ENCODE measurements at places on chromosomes 4 and X.

GRCh38 chr4:76697129-76697803, 200.7 kb downstream of the SOWAHB start:
- DNase-seq = no peak

DNA sequence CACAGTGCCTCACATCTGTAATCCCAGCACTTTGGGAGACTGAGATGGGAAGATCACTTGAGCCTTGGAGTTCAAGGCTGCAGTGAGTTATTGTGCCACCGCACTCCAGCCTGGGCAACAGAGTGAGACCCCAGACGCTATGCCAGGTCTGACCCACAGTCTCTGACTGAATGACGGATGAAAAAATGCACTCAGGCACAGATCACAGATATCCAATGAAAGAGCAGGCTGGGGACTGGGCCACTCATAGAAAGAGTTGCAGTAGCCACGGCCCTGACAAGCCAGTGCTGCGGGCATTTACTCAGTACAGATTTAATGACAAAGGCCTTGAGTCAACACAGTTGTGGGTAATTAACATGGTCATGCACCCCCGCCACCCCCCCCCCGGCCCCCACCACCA, 22.7 kb downstream of the NUDT6 start:
- DNase-seq = no peak

GRCh38 chr4:147103403-147103946, 157.8 kb upstream of the TTC29 start:
- no peak for DNase-seq

- no peak for DNase-seq
Observed at GRCh38 chrX:10892621-10893225, 218.4 kb upstream of the HCCS start.

- peak; percentile 35 for DNase-seq
Observed at GRCh38 chr4:123488916-123489315, 92.3 kb downstream of the SPRY1 start.

DNA sequence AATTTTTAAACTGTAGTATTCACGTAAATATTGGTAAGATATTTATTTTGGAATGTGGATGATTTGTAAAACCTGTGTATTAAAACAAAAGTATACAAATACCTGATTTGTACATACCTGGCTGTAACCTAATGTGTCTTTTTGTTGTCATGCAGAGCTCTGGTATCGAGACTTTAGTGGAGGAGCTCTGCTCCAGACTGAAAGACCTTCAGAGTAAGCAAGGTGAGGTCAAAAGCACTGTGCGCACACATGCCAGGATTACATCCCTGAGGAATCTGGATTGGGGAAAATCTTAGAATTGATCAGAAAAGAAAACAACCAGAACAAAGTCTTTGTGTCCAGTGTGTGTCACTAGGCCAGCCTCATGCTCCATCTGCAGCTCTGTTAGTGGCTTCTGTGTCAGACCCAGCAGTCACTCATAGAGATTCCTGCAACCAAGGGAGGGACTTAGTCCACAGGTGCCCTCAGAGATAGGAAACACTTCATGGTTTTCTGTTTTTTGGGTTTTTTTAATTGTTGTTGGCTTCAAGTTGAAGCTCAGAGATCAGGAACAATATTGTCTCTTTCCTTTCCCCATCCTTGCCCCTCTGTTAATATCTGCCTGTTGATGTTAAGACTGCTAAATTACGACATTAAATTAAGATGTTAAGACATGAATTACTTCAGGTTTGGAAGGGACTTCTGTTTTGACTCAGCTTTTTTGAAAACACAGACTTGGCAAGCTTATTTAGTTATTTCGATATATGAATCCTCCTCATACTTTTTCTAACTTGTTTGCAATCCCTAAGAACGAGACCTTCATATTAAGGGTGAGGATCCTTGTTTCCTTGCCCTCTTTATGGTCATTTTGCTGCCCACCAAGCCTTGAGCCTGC, 52.4 kb upstream of the TBC1D14 start:
- DNase-seq = no peak

- DNase-seq = peak; percentile 28
Observed at GRCh38 chr4:75831856-75832405, 70.3 kb downstream of the PPEF2 start.

DNA sequence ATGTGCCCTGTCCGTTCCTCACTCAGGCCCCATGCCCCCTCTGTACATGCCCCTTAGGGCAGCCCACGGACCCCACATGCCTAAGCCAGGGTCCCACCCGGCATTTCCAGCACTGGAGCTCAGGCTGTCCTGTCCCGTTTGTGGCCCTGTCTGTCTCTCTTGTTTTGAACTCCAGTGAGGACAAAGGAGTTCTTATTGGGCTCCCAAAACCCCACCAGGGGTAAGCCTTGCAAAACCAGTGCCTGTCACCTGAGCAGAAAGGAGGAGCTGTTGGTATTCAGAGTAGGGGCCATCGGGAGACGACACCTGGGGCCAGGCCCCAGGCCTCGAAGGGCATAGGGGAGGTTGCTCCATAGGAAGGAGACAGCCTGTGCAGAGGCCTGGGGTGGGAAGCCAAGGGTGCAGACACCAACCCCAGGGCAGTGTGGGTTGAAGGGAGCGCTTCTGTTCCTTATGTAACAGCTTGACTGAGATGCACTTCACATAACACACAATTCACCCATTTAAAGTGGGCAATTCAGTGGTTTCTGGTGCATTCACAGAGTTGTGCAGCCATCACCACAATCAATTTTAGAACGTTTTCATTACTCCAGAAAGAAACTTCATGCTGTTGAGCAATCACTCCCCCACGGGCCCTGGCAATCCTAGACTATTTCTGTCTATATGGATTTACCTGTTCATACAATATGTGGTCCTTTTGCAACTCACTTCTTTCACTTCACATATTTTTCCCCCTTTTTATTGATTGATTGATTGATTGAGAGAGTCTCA, 31.7 kb downstream of the MAN2B2 start:
- no peak for DNase-seq

DNA sequence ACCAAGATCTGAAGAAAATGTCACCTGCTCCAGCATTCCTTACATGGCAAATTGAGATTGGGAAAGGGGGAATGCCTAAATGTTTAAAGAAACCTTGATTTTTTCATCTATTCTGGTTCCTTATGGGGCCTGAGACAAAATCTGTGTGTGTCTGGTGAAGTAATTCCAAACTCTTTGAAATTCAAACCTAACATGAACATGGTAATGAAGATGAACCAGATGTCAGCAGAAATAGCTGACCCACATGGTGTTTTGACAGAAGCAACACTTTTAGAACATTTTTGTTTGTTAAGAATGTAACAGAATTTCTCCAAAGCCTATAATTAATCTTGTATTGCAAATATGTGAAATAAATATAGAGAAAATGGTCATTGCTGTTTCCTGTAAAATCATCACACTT, 133.0 kb downstream of the PARM1 start:
- no peak for DNase-seq

GRCh38 chr4:34492414-34492813, 1751.9 kb downstream of the ARAP2 start:
- DNase-seq = peak; percentile 36

- DNase-seq = no peak
Observed at GRCh38 chr4:95544113-95545103, 4.4 kb downstream of the UNC5C start.

- no peak for DNase-seq
Observed at GRCh38 chrX:69077895-69078455, 87.3 kb downstream of the PJA1 start.

DNA sequence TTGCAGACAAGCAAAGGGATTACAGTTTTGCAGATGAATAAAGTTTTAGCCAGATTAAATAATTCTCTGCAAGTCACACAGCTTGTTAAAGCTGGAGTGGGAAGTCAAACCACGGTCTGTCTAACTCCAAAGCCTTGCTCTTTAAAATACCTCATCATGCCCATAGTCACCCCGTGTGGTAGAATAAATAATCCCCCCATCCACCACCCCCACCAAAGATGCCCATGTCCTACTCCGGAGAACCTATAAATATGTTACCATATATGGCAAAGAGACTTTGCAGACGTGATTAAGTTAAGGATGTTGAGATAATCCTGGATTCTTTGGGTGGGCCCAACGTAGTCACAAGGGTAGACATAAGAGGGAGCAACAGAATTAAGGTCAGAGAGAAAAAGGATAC, 118.7 kb downstream of the BEND2 start:
- DNase-seq = no peak

DNA sequence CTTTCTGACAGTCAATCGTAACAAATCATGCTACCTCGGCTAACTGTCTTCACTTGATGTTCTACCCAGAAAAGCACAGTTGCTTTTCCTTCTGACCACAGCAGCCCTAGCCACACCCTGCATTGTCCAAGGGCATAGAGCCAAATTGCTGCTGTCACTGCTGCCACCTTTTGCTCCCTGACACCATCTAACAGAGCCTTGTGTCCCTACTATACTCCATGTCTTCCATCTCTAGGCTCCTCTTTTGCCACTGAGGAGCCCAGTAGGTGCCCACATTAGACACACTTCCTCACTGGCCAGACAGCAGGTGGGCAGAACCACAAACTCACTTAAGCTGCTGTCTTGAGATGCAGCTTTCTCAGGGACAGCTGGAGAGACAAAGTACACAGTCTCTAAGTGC, 91.4 kb downstream of the ANXA3 start:
- DNase-seq = no peak

- DNase-seq = no peak
Observed at GRCh38 chr4:74111990-74112389, 13.0 kb upstream of the CXCL2 start.

DNA sequence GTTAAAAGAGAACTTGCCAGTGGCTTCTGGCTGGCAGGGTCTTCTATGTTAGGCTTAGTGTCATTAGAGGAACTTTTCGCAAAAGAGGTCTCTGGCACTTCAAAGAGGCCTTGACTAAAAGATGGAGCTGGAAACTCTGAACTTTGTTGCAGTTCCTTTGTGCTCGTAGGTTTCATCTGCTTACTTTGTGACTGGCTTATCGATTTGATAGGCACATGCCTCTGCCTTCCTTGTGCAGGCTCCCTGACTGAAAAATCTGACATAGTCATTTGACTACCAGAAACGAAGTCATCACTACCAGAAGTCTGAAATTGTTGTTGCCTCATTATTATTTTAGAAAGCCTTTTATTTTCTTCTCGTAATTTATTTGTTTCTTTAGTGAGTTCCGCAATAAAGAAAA, 93.9 kb upstream of the IL13RA1 start:
- no peak for DNase-seq

- peak; percentile 59 for DNase-seq
Observed at GRCh38 chr4:140756319-140757231, at the start of gene TBC1D9. TSS of gene TBC1D9 (minus strand) at chr4:140756385. CDS start at chr4:140756045, 340 bp downstream.

- no peak for DNase-seq
Observed at GRCh38 chr4:11881364-11881763, 452.7 kb upstream of the HS3ST1 start.

- peak; percentile 36 for DNase-seq
Observed at GRCh38 chr4:102867278-102868152, 1.3 kb upstream of the CISD2 start.

DNA sequence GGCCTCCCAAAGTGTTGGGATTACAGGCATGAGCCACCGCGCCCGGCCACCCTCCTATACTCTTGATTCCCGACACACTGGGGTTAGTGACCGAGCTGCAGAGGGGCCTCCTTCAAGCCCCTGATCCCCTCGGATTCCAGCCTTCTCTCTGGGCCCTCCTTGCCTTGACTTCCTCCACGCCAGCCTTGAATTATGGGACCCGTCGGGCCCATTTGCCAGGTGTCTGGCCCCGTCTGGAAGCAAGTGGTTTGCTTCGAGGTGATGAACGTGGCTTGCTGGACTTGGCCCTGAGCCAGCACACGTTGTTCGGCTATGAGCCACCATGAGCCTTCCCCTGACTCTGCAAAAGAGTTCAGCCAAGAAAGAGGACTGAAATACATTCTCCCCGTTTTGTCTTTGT, 37.4 kb upstream of the GRPEL1 start:
- DNase-seq = no peak

DNA sequence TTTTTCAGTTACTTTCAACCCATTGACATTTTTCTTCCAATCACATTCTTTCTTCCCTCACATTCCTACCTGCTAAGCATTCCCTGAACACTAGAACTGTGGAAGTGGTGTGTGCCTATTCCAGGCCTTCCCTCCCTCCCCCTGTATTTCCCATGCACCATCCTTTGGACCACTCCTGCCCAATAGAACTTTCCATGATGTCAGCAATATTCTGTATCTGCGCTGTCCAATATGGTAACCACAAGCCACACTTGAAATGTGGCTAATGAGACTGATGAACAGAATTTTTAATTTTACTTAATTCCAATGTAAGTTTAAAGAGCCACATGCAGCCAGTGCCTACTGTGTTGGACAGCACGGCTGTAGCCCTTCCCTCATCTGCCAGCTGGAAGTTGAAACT, 57.5 kb downstream of the DCTD start:
- DNase-seq = no peak

DNA sequence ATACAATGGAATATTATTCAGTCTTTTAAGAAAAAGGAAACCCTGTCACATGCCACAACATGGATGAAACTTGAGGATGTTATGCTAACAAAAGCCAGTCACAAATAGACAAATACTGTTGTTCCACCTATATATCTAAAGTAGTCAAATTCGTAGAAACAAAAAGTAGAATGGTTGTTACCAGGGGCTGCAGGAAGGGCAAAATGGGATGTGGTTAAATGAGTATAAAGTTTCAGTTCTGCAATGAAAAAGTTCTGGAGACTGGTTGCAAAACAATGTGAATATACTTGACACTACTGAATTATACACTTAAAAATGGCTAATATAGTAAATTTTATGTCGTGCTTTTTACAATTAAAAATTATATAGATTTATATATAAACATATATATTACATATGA, 12.2 kb downstream of the SPOCK3 start:
- no peak for DNase-seq

- DNase-seq = no peak
Observed at GRCh38 chr4:58957711-58958110, 1847.5 kb upstream of the IGFBP7 start.

DNA sequence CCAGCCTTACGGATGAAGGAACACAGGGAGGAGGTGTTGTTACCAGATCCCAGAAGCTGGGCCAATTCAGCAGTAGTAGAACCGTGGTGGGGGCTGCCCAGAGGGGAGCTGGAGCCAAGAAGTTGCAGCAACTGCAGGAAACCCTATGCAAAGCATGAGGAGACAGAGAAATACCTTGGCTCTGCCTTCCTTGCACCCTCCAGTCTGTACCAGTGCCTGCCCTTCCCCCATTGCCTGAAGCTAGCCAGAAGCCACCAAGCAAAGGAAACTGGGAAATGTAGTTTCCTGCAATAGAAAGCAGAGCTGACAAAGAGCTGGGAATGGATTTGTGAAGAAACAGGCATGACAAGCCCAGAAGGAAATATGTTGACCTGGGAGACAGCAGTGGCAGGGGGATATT, 108.7 kb upstream of the FUNDC1 start:
- no peak for DNase-seq

DNA sequence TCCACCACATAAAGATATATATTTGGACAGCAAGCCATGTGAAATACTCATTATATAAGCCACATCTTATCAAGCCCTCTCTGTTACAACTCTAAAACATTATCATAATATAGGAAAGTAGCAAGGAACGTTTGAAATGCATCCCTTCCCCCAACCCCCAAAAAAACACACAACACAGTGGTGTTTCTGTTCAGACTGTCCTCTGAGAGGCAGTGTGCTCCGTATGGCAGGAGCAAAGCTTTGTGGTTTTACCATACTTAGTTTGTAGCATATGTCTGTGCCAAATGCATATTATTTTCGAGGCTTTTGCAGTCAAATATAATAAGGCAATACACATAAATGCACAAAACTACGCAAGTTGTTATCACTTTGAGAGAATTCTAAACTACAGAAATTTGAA, 194.2 kb downstream of the RAPGEF2 start:
- DNase-seq = no peak
